ENCODE measurements at places on chromosomes 7 and 10.

DNA sequence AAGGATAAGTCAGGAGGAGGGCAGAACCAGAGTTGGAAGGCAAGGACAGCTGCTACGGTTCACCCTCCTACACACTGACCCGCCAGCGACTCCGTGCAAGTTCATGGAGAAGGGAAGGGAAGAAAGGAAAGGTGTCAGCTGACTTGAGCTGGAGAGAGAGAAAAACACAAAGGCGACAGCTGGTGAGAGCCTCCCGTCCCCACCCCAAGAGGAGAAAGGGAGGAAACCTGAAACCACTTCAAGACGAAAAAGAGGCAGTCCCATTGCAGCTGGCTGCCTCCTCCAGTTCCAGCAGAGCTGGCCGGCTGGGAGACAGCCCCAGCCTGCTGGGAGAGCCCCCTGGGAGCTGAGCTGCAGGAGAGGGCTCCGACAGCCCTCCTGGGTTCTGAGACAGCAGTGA is 75.2 kb downstream of the PARD3 start:
- DNase-seq = peak; percentile 49

DNA sequence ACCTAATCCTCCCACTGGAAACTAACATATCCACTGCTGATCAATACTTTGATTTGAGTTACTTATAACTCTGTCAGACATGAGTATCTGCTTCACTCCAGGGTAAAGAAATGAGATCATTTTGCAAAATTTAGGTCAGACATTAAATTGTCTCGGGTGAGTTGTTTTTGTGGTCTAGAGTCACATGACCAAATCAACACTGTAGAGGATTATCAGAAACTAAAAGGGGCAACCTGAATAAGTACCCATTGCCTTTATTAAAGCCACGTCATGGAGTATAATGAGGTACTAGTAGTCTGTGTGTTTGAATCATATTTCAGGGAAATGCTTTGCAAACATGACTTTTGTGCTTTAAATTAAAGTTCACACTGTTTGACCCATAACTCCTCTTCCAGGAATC is 107.7 kb upstream of the ADO start:
- no peak for DNase-seq

DNA sequence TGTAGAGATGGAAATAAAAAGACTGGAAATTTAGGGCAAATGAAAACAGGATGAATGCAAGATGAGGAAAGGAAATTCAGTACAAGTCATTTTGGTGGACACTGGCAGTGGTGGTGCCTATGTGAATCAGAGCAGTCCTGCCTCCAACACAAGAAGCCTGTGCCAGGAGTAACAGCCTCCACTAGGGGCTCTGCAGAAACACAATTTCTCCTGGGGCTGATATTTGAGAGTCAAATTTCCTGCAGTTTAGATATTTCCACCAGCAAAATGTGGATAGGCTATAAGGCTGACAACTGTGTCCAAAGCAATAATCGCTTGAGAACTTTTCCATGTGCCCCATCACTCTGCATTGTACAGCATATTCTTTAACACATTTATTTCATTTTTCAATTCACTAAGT is 4.7 kb upstream of the PLXDC2 start:
- DNase-seq = peak; percentile 29

DNA sequence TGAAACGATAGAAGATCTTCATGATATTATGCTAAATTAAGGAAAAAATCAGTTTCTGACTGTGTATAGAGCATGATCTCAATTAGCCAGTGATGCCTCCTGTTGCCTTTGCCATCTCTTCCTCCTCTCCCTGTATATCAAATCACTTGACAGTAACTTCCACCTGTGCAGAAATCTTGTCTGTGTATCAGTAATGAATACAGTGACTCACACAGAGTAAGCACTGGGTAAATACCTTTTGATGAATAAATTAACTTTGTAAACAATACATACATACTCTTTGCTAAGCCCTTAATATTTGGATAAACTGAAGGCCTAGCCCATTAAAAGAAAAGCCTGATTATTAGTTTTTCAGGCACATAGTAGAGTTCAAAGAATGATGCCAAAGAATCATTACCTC is 610.6 kb upstream of the NRP1 start:
- no peak for DNase-seq

DNA sequence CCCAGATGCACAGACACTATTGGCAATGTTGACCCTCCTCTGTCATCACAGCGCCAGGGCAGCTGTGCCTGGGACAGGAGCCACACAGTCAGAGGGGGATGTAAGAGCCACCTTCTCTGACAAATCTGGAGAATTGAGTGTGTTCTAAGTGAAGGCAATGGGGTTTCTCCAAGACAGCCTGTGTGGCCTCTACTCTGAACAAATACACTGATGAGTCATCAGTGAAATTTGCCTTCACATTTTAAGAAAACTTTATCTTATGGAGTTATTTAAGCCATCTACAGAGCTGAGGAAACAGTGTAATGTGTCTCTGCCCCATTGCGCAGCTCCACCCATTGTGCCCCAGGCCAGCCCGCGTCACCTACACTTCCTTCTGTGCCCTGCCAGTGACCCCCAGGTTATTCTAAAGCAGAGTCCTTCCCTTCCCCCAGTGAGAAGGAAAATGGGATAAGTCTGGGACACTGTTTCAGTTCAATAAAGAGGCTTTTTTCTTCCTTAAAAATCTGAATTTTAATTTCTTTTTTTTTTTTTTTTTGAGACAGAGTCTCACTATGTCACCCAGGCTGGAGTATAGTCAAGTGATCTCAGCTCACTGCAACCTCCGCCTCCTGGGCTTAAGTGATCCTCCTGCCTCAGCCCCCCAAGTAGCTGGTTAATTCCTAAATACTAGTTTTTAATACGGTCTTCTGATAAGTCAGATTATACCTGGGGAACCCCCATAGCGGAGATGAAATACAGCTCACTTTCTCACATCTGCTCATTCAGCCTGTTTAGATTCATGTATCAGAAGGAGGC is 21.8 kb downstream of the AKR1E2 start:
- DNase-seq = no peak

DNA sequence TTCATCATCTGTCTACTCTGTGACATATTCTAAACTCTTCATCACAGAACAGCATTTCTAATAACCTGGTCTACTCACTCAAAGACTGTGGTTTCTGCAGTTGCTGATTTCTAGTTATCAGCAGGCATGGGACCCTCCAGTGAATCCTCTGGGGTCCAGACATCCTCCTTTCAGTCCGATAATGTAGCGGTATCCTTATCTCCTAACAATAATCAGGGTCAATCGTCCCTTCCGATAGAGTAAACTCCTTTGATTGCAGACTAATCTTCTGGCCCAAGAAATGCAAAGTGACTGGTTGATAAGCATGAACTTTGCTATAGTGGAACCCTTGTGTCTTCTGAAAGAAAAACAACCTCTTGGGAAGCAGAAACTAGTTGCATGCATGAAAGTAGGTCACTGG is 1209.8 kb upstream of the CELF2 start:
- DNase-seq = no peak

DNA sequence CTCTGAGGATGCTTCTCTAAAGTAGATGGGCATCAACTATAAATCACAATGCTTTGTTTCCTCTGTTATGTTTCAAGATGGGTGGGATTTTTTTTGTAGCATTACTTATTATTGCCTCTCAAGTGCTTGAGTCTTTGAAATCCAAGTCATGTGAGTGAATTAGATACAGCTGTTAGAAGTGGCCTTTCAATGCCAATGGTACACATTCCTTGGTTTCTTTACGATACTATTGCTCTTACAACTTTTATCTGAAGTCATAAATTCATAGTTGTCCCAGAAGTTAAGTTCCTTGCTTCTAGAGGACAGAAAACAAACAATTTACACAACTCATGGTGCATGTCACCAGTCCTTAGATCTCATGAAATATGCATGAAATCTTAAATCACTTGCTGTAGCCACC is 15.5 kb downstream of the CFTR start:
- no peak for DNase-seq

DNA sequence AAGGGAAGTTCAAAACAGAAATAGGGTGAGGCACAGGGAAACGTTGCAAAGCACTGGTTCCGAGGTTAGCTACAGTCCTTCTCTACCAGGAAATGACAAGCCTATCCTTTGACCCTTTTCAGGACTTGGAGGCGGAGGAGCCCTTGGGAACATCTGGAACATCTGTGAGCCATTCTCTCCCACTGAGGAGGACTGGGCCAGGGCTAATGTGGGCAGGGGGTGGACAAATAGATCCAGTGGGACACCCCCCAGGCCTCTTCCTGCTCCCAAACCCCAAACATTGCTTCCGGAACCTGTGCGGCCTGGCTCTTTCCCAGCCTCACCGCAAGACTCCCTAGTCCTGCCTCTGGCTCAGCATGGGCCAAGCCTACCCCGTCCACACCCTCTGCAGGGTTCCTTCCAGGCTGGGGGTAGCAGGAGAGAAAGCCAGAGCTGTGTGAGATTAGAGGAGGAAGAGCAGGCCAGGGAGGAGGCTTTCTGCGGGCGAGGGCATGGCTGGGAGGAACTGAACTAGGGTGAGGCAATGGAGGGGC is 36.5 kb downstream of the GHRHR start:
- DNase-seq = no peak

DNA sequence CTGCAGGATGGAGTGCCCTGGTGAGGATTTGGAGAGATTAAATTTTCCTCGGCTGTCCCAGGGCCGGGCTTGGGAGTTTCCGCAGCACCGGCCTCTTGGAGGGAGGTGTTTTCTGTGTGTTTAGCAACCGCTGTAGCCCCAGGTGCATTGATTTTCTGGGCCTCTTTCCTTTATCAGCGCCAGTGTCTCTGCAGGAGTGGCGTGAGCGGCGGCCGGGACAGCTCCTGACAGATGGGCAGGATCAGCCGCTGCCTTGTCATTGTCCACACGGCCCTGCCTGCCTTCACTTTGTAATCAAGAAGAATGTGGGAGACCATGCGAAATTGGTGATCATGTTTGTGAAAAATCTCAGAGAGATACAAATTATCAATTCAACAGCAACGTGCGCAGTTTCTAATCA is 32.4 kb downstream of the NKX6-2 start:
- DNase-seq = no peak

GRCh38 chr10:7506571-7506970 is 95.7 kb upstream of the SFMBT2 start:
- no peak for DNase-seq

GRCh38 chr7:125098377-125098970 is 168.8 kb upstream of the POT1 start:
- DNase-seq = peak; percentile 29

GRCh38 chr7:36006636-36007229 is 146.3 kb upstream of the EEPD1 start:
- no peak for DNase-seq

DNA sequence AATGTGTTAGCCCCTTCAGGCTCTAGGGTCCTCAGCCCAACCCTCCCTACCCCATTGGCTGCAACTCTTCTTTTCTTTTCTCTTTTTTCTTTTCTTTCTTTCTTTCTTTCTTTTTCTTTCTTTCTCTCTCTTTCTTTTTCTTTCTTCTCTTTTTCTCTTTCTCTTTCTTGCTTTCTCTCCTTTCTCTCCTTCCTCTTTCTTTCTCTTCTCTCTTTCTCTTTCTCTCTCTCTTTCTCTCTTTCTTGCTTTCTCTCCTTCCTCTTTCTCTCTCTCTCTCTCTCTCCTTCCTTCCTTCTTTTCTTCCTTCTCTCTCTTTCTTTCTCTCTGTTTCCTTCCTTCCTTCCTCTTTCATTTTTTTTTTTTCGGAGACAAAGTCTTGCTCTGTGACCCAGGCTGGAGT is 458.9 kb downstream of the TYW1 start:
- no peak for DNase-seq
